Muscle of leg (tissue), 16 donors: ENCODE measurements at places on chromosomes 5 and 9.

- DNase-seq: peak; percentile 86
Observed at GRCh38 chr9:113581865-113582697, 118.6 kb downstream of the RGS3 start.

- DNase-seq: no peak
Observed at GRCh38 chr9:86515221-86515620, 161.0 kb upstream of the TUT7 start.

DNA sequence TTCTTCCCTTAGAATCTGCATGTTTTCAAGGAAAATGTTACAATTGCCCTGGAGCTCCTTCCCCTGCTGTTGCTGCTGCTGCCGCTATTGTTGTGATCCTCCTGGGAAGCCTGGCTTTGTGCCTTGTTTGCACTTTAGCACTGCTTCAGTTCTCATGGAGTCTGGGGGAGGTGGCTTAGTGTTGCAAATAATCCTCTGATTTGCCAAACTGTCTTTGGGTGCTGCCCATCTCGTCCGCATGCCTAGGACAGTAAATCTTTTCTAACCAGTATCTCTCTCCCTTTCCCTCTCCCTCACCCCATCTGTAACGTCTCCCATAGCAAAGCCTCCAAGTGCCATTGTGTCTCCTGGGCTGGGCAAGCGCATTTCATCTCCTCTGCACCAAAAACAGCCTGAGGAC, 30.3 kb downstream of the FAM240B start:
- DNase-seq: peak; percentile 46

DNA sequence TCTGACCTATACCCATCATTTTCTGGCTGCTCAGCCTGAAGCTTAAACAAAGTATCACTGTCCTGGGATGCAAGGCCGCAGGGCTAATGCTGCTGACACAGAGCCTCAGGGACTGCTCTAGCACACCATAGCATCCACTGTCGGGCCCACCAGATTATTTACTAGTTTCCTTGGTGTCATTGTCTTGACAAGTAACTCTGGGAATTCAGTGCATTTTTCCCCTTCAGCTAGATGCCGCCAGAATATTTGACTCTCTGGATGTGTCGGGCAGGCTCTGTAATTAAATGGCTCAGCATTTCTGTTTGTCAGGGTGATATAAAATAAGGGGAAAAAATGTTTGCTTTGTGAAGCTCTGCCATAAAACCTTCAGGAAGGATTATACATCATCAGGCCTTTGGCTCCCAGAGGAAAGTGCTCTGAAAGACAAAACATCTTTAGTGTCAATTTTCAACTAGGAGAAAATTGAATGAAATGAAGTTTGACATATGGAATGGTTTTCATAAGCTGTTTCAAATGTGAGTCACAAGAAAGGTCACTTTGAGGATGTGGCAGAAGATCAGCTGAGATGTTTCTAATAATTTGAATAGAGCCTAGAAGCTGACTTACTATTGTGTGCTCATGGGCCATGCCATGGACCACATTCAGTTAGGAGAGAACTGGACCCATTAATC, 350.1 kb downstream of the TMEM232 start:
- DNase-seq: peak; percentile 16

DNA sequence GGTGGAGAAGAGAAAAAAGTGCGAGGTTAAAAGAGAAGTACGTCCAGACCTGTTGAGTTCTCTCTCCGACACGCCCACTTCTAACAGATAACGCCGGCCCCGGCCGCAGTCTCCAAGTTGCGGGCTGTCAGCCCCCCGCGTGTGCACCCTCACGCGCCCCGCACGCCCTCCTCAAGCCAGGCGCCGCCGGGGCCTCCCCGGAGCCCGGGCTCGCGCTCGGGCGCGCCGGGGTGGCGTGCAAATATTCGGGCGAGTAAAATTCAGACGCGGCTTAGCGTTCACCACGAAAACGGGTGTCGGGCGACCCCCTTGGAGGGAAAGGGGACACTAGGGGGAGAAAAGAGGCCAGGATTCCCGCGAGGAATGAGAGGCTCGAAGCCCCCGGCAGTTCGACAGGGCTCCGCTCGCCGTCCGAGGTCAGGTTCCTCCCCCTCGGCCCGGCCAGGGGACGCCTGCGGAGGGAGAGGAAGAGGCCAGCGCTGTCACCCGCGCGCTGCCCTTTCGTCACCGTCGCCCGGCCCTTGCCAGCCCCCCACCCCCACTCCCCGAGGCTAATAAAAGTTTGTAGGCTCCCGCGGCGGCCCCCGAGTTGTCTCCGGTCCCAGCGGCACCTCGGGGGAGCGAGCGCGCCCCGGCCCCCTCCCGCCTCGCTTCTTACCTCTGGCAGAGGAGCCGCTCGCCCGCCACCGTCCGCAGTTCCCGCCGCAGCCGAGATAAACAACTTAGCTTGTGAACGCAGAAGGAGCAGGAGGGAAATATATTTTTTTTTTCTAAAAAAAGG, 743 bp downstream of the NR3C1 start:
- peak; percentile 82 for DNase-seq

GRCh38 chr5:174177531-174177930, 132.0 kb downstream of the NSG2 start:
- no peak for DNase-seq

GRCh38 chr5:75050415-75050814, 1.9 kb downstream of the GCNT4 start:
- peak; percentile 8 for DNase-seq

DNA sequence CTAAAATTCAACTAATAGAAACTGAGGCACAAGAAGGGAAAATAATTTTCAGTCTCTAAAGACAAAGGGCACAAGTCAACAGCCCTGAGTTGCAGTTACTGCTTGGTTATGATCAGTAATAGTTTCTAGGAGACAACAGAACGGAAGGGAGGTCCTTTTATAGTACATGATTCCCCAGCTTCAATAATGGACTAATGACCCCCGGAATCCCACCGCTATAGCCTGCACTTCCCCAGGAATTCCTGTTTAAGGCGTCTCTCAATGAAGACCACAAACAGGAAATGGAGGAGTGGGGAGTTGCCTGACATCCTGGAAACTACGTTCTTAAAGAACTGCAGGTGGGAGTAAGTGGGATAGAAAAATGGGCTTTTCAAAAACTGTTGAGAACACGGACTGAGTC, 60.6 kb downstream of the DIAPH1 start:
- peak; percentile 52 for DNase-seq

DNA sequence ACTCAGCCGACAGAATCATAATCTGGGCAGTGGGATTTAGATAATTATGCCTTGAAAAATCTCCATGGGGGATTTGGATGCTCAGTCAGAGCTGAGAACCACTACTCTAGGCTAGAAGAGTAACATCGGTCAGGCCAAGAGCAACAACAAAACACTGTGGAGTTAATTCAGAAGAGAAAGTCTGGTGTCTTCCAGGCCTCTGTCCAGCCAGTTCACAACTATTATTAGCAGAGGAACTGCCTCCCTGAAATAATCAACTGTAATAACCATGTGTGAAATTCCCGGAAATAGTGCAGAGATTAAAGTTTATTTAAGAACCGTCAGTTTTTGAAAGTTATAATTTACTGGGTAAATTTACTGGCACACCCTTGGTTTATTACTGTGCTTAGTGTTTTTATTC, 8.2 kb upstream of the MARCHF3 start:
- no peak for DNase-seq

DNA sequence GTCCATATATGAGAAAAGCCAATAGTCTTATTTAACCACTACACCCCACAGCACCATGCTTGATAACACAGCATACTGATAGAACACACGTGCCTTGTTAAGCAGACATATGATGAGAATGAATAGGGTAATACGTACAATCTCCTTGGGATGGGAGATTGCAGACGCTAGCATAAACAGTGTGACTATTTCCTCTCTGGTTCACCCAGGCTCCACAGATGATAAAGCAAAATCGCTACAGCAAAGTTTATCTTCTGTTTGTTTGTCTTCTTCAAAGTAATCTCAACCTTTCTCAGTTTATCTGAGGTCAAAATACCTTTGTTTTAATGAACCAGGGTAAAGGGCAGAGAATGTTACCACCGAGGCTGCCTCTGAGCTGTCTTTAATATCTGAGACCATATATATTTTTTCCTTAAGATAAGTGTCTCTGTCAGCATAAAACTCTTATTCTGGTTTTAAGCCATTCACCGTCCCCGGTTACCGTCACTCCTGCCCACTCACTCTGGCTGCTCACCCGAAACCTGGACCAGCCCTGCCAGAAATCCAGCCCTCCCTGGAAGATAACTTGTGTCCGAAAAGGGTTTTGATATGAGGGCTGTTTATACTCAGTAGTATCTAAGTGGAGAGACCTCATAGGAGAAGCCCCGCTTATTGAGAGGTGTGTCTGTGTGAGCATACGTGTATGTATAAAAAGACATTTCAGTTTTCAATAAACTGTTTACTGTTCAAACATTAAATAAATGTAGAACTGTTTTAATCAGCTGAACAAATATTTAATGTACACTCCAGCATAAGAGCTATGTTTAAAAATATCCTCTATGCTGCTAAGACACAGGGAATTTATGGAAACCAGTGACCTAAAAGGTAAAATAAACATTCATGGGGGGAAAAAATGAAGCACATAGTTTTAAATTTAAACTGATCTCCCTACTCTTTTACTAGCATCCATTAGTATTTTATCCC, 465.4 kb downstream of the RASEF start:
- DNase-seq: peak; percentile 37

GRCh38 chr9:91882627-91883026, 67.4 kb downstream of the ROR2 start:
- no peak for DNase-seq

DNA sequence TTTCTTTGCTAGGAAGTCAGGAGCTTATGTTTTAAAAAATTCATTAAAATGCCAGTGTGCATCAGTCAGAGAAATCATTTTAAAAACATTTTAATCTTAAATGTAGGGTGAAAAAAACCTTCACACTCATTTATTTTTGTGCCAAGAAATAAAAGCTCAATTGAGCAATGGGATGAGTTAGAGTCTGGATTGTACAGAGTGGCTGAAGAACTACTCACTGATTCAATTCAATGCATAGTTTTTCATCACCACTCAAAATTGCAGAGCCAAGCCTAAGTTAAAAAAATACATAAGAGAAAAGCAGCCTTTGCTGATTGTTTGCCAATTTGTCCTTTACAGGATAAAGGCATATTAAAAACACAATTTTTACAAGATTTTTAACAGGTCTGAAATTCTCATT, 168.2 kb upstream of the DMRTA1 start:
- DNase-seq: no peak

- peak; percentile 55 for DNase-seq
Observed at GRCh38 chr9:76810377-76810957, 46.2 kb downstream of the PCA3 start.

DNA sequence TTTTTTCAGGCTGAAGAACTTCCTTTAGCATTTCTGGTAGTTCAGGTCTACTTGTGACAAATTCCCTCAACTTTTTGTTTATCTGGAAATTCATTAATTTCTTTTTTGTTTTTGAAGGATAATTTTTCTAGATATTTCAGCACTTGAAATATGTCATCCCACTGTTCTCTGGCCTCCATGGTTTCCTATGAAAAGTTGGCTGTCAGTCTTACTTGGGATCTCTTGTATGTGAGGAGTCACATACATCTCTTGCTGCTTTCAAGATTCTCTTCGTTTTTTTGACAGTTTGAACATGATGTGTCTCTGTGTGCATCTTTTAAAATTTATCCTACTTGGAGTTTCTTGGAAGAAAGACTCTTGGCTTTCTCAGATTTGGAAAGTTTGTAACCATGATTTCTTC, 79.5 kb downstream of the RIC1 start:
- no peak for DNase-seq

DNA sequence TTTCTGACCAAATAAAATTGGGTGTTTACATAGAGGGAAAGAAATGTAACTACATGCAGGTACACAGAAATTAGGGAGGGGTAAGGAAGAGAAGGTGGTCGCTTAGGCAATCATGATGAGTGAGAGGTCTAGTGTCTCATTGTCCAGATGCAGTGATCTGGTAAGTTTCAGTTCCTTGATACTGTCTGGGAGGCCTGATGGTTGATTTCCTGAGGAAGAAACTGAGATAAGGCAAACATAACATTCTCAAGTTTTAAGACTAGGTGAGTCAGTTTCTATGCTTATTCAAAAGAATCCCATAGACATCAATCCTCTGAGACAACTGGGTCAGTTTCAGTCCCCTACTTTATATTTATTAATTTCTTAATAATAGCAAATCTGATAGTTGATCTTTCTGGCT, 843.3 kb upstream of the CDH10 start:
- no peak for DNase-seq

GRCh38 chr5:100903039-100903887, at the start of gene ST8SIA4:
ST8SIA4 (minus strand) TSS chr5:100903282; CDS start chr5:100902955, 327 bp downstream.
- DNase-seq: peak; percentile 94

GRCh38 chr9:87107072-87107471, 159.8 kb upstream of the GAS1 start:
- DNase-seq: no peak

DNA sequence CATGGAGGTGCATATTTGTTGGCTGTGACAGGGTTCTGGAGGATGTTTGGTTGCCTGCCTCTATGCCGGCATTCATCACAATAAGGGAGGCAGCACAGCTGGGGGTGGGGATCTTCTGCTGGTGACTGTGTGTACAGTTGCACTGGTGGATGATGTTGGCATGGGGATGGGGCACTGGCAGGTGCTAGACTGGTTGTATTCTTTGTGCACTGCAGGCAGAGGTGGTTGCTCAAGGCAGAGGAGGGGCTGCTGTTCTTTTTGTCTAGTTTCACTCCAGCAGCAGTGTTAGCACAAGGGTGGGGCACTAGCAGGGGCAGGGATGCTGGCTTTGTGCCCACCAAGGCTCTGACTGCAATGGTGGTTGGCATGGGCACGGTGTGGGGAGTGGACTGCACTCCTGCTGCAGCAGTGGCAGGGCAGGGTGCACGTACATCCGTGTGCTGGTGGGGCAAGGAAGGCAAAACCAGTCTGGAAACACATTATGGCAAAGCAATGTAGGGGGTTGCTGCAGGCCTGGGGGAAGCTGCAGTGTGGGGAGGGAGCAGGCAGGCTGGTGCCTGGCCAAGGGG, 69.3 kb downstream of the ISOC1 start:
- no peak for DNase-seq
